Glutamatergic neuron (in vitro differentiated cells): ENCODE measurements at places on chromosomes 12 and 14.

DNA sequence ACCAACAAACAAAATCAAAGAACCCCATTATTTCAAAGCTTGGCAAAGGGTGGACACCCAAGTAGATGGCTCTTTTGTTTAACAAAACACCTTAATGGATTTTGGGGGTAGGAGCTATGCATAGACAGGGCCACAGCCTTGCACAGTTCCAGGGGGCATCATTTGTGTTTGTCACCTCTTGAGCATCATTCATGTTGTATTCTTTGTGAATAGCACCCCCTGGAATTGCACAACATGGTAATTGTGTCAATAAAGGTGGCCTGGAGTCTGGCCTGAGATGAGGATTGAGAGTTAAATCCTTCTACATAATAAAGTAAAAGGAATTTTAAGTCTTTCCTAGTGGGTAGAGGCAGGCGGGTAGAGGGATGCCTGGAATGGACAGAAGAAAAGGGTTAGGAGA lies 3.3 kb upstream of the FRS2 start:
- DNase-seq = no peak

DNA sequence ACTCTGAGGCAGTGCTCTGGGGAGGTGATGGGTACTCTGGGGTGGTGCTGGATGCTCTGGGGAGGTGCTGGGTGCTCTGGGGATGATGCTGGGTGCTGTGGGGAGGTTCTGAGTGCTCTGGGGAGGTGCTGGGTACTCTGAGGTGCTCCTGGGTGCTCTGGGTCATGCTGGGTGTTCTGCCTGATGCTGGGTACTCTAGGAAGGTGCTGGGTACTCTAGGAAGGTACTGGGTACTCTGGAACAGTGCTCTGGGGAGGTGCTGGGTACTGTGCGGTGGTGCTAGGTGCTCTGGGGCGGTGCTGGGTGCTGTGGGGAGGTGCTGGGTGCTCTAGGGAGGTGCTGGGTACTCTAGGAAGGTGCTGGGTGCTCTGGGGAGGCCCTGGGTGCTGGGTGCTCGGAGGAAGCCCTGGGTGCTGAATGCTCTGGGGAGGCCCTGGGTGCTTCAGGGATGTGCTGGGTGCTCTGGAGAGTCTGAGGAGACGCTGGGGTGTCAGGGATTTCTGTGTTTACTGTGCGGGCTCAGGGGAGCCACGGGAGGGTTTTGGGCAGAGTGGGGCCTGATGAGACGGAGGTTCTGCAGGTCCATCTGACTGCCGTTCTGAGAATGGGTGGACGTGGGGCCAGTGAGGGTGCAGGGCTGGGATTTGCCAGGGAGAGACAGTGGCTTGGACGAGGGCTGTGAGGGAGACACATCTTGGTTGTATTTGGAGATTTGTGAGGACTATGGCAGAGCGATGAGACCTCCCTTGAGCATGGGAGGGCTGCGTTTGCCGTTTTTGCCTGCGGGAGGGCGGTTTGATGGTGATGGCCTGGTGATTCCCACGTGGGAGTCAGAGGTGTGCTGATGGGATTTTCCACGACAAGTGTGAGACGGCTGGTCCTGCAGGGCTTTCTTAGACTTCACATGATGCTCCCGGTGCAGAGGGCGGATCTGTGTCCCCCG lies 30.0 kb downstream of the MMP17 start:
- no peak for DNase-seq

DNA sequence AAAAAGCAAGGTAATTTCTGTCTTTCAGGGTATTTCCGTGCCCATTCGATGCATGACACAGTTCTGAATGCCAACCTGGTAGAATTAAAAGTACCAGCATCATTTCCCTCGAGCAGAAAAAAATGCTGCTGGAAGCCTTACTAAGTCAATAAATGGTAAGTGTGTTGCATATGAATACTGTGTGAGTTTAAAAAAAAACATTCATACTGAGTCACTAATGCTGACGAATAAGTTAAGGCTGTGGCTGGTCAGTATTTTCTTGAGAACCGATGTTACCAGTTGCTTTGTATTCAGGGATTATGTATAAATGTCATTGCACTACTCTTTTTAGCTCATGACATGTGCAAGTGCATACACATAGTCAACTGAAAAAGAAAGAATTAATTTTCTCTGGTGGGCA lies 710.2 kb downstream of the TRHDE start:
- DNase-seq = no peak

GRCh38 chr14:24329736-24330135 lies 5.1 kb downstream of the ADCY4 start:
- DNase-seq = no peak

- peak; percentile 51 for DNase-seq
Observed at GRCh38 chr12:100128512-100128908, 14.2 kb downstream of the BLTP3B start.

- DNase-seq = no peak
Observed at GRCh38 chr12:32277774-32278173, 121.6 kb upstream of the FGD4 start.

- no peak for DNase-seq
Observed at GRCh38 chr12:46366771-46367170, 5.8 kb downstream of the SLC38A2 start.

GRCh38 chr14:105307052-105307727 lies 6.4 kb upstream of the BRF1 start:
- no peak for DNase-seq

DNA sequence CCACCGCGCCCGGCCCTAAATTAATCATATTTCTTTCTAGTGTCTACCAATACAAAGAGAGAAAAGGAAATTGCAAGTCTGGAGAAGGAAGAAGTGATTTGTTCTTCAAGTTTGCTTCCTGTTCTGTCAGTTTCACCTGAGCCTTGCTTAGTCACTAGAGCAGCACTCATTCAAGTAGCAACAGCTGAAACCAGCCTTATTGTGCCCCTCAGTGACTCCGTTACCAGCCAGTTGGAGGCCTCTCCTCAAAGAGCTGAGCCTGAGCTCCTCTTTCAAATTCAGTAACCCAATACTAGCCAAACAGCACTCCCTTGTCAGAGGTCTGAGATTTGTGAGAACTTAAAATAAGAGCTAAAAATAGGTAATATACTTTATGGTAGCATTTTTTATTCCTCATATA lies 17.4 kb downstream of the PAWR start:
- DNase-seq = no peak

DNA sequence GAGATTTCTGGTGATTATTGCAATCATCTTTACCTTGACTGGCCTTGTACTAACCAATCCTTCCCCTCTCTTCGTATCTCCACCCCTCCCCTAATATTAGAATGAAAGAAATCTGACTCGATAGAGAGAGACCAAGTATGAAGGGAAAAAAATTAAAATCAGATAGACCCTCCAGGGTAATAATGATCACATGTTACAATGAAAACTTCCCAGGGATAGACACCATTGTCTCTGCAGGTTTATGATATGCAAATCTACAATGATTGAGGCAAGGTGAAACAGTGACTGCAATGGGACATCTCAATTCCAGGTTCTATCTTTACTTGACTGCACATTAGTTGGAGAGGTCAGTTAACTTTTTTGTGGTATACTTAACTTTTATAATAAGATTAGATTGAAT lies 1.5 kb upstream of the NFKBIA start:
- no peak for DNase-seq

DNA sequence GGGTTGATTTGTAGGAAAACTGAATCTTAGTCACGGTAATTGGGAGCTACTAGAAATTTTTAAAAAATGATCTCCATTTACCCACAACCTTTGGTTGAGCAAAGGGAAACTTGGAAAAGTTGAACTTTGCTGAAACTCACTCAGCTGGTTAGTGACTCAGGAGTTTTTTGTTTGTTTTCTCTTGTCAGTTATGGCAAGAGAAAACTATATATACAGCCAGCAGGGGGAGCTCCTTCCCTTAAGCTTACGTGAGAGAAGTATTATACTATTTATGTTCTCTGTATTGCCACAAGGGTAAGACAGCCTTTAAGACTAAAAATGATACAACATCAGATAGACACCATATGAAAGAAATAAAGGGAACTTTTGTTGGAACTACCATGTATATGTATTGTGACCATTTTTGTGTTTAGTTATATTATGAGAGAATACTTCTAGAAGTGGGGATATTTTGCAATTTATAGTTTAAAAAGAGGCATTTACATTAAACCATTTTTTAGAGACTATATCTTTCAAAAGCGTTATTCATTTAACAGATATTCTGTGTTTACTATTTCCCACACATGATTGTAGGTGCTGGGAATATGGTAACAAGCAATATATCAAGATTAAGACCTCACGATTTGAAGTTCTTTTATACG lies 28.1 kb upstream of the TBC1D30 start:
- DNase-seq = peak; percentile 30

- no peak for DNase-seq
Observed at GRCh38 chr14:60532442-60532841, 23.5 kb downstream of the SIX6 start.

DNA sequence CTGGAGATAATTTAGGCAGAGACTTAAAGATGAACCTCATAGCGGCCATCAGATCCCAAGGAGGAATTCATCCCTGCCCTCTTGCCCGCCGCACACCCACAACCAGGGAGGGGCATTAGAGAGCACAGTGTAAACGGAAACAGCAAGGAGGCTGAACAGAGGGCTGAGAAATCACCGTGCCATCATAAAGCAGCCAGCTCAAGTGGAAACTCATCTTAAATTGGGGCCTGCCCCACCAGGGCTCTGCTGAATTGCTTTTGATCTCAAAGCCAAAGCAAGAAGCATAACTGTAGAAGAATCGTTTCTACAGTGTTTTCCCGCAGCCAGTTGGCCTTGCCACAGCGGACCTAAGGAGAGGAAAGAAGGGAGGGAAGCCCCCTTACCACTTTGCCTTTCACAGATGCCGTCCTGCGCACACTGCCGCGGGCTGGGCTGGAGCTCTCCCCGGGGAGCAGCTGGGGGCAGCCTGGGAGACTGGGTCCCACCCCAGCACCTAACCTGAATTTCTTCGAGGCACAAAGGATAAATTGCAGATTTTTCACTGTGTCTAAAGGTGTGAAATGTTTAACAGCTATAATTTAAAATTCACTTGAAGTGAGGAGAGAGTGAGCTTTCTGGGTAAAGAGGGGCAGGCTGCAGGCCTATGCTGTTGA lies 51.8 kb upstream of the MMP17 start:
- DNase-seq = no peak

DNA sequence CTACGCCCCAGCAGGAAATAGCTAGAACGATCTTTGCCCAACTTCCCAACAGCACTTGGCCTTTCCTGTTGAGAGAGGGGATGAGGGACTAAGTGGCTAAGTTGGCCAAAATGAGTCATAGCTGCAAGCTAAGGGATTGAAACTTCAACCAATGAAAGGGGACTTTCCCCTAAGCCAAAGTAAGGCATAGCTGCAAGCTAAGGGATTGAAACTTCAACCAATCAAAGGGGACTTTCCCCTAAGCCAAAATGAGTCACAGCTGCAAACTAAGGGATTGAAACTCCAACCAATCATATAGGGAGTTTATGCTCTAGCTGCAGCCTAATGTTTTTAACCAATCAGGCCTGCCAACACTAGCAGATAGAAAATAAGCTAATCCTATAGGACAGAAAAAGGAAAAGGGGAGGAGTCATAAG lies 100.5 kb upstream of the SSTR1 start:
- DNase-seq = no peak

DNA sequence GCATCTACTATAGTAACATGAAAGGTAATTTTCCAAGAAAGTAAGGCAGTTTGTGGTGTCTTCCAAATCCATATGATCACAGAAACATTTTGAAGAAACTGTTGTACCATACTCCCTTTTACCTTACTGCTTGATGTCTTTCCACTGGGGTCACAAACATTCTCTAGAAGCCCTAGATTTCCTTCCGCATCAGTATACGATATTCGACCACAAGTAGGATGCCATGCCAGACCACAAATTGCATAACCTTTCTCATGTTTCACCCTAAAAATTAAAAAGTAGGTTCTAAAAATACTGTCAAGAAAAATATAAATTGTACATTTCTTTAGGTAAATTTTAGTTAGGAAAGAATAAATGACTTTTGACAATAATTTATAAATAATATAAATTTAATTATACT lies 26.5 kb downstream of the WDHD1 start:
- DNase-seq = no peak

DNA sequence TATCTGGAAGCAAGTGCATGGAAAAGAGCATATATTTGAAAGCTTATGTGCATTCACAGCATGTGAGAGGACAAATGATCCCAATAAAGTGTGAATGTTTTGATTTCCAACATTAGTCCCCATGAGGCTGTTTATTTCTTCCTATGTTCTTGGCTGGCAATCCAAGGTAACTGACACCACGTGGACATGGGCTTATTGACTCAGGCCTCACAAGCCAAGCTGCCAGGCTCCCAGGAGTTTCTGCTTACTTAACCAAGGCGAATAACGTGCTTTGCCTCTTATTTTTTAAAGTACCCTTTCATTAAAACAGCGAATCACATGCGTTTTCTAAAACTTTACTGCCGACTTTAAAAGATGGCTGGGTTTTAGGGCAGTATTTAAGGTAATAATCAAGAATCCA lies 441.7 kb downstream of the FUT8 start:
- no peak for DNase-seq

DNA sequence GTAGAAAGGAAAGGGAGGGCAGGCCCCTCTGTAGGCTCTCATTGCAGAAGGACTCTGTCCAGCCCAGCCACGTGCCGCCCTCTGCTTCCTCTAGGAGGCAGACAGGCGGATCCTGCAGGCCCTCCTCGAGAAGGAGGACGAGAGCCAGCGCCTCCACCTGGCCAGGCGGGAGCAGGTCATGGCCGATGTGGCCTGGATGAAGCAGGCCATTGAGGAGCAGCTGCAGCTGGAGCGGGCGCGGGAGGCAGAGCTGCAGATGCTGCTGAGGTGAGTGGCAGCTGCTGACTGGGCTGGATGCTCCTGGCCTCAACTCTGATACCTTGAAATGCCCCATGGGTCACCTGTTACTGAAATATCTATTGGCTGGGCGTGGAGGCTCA lies 10.9 kb downstream of the TCHP start:
- DNase-seq = peak; percentile 75

- no peak for DNase-seq
Observed at GRCh38 chr12:27607591-27607990, 83.6 kb downstream of the PPFIBP1 start.

DNA sequence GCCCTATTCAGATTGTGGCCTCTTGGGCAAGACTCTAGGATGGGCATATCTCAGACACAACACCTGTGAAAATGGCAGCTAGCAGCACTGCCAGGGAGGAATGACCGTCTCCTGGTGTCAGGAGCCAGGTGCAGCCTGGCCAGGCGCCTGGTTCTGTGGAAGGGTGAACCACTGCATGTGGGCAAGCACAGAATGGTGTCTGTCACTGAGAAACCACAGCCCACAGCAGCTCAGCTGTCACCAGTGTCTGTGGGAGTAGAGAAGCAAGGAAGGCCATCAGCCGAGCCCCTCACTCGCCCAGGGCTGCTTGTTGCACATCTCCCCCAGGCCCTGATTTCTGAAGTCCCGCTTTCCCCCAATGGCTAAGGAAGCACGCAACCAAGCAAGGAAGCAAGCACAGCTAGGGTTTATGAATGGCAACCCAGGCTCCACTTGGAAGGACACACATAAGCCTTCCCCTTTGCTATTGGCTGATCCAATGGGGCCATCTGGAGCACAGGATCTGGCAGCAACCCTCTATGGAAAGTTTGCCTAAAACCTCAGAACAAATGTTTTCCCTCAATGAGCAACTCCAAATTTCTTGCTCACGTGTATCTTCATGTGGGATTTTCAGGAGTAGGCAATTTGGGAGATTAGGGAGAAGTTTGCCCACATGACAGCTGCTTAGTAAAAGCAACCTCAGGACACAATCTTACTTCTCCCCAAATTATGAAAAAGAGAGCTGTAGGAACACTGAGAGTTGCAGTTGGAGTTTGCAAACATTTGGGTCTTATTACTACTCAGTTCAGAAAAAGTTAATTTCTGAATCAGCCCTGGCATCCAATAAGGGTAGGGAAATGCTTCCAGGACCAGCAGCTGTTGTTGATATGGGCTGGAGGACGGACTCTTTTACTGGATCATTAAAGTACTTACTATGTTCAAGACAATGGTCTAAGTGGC lies 44.7 kb downstream of the GPHB5 start:
- DNase-seq = no peak
